Stimulated activated CD8-positive, alpha-beta memory T cell treated with anti-CD3 and anti-CD28 coated beads, Interleukin-15, amount 100 ng/mL, for 48 hours (primary cell): ENCODE measurements at places on chromosomes 1 and 21.

GRCh38 chr1:214792527-214793186 is 189.7 kb downstream of the CENPF start:
- DNase-seq = no peak

GRCh38 chr1:8486047-8486446 is 168.1 kb downstream of the SLC45A1 start:
- no peak for DNase-seq

- DNase-seq = no peak
These were observed 38.3 kb upstream of the PRSS38 start for GRCh38 chr1:227777156-227777555.

GRCh38 chr21:44459712-44460440 is 4.6 kb downstream of the LRRC3 start:
- no peak for DNase-seq

GRCh38 chr21:34988139-34988538 is 61.0 kb downstream of the RUNX1 start:
- no peak for DNase-seq

- DNase-seq = no peak
These were observed 285.0 kb downstream of the BRINP3 start for GRCh38 chr1:190192627-190193026.

DNA sequence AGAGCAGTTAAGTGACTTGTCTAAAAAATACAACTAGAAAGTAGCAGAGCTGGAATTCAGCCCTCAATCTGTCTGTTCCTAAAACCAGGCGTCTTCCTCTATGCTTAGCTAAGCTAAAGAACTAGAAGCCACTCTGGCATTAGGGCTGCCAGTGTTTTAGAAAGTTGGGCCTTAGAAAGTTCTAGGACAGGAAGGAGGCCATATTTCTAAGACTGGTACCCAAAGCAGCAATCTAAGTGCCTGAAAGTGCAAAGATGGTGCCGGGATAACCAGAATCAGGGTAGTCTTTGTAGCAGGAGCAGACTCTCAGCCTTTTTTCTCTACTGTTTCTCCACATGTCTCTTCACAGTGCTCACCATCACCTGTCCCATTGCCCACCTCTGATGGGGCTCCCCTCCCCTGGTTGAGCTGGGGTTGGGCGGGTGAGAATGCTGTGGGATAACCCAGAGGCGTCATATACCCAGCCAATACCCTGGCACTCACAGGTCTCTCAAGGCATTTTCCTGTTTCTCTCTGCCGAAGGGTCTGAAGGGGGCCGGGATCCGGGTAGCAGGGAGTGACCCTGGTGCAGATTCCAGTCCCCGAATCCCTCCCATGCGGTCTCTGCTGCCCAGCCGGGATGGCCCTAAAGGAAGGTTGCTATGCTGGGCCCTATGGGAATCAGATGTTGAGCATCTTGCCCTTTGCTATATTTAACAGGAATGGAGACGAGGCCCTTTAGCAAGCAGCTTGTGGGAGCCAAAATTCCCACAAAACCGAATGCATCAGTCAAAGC is 1.1 kb upstream of the RCSD1 start:
- no peak for DNase-seq

DNA sequence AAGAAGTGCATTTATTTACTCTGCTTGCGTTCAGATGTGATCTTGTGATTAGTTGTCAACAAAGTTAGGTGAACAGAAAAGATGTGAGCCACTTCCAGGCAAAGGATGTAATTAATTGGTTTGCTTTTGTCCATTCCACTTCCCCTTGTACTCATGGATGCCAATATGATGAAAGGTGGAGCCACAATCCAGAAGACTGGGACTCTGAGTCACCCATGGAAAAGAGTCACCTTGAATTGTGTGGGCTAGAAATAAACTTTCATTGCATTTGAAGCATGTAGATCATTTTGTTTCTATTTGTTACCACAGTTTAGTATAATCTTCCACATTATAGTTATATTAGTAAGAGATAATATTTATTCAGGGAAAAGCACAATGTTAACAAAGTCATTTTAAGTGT is 684.2 kb downstream of the LTN1 start:
- no peak for DNase-seq

DNA sequence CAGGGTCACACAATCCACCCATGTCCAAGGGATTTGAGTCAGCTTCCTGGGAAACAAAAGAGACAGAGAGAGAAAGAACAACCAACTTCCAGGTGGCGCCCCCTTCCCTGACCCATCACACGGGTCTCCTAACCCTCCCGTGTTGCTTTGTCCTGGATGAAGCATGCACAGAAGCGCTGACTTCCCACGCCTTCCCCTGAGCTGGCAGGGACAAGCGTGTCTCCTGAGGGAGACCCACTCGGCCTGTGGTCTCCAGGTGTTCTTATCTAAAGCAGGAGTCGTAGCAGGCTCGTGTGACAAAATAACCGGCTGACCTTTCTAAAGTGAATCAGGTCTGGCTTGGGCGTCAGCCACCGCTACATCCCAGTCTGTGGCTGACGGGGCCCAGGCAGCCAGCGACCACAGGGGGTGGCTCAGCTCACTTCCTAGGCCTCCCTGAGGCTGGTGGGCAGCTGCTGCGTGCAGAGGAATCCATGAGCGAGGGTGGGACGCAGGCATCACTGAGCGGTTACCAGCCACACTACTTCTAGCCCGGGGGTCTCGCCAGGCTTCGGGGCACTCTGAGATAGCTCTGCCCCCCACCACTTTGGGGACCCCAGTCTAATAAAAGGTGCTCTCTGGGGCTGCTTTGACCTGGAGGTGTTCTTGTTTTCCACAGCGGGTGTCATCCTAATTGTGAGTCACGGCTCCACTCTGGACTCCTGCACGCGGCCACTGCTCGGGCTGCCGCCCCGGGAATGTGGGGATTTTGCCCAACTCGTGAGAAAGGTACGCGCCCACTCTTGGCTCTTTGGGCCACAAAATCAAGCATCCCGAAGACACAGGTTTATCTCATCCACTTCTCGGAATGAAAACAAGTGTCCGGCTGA is 40.4 kb downstream of the UBASH3A start:
- no peak for DNase-seq

GRCh38 chr1:204483791-204484190 is 10.8 kb downstream of the PIK3C2B start:
- DNase-seq = no peak

DNA sequence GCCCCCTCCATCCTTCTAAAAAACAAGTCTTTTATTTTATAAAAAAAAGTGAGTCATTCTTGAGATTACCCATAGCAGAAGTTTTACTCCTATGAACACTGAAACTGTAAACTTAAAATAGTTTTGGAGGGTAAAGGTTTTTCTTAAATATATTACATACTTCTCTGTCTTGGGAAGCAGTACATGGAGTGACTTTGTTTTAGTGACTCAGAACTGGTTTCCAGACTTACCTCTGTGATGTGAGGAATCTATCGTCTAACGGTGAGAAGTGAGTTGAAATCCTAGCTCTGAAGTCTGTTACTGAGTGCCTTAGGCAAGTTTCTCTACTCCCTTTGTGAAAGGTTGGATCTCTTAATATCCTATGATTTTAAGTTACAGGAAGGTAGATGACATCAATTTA is 176.3 kb upstream of the POU3F1 start:
- DNase-seq = no peak

DNA sequence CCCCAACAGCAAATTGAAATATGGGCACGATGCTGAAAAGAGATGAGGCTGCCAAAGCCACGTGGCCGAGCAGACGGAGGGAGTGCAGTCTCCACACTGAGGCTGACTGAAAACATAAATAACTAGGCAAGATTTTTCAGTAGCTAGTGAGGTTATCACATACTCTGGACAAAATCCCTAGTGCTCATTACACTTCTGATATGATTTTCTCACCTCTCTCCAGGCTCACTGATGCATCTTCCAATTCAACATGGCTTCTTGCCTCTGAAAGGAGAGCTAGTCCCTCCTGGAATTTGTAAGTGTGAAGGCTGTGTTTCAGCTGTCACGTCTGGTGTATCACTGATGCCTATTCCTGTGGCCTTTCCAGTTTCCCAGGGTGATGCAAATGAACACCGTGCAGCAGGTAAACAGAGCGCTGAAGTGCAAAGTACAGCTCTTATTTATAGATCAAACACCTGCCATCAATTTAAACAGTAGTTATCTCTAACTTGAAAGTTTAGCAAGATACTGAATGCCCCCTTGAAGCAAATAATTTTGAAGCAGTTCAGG is 656.1 kb downstream of the KIF26B start:
- DNase-seq = no peak

DNA sequence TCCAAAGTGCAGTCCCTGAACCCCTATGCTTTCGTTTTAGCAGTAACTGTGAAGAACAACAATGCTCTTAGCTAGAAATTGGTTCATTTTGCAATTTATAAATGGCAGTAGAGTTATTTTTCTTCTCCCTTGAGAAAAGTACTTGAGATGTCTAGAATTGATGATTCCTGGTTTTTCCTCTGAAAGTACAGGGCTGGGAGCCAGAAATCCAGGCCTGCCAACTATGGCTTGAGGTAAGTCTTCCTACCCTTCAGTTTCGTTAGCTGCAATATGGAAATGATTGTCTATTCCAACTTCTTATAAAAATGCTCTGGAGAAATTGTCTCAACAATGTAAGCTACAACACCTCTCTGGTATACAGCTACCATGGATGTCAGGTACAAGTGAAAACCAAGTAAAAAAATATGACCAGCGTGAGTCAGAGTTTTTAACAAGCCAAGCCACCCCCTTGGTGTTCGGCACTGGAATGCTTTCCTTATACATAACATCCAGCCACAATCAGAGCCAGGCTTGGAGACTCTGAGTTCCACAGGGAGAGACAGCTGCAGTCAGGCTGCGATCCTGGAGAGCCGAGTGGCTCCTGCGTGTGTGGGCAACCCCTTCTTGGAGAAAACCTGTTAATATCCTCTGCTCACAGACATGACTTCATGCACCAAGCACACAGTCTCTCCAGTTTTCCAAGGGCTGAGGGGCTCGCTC is 22.0 kb downstream of the TSPAN2 start:
- DNase-seq = no peak

GRCh38 chr1:178031856-178032320 is 62.0 kb upstream of the RASAL2 start:
- peak; percentile 10 for DNase-seq

DNA sequence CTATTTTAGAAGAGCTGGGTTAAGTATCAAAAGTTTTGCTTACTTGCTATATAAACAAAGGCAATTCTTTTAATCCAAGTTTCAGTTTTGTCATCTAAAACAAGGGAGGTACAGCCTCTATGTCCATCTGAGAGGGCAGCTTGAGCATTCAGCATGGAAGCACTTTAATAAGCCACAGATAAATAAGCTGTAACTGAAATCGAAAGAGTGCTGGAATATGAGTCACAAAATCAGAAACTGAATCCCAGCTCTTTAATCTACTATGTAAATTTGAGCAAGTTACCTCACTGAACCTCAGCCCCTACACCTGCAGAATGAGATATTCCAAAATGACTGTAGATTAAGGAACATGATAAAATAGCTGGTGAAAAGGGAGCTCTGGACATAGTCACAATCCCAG is 80.0 kb upstream of the HP1BP3 start:
- DNase-seq = no peak

- DNase-seq = peak; percentile 44
These were observed 11.9 kb upstream of the EDN2 start for GRCh38 chr1:41496080-41497055.

GRCh38 chr1:44594871-44595735 is 79.2 kb downstream of the TMEM53 start:
- DNase-seq = peak; percentile 55

DNA sequence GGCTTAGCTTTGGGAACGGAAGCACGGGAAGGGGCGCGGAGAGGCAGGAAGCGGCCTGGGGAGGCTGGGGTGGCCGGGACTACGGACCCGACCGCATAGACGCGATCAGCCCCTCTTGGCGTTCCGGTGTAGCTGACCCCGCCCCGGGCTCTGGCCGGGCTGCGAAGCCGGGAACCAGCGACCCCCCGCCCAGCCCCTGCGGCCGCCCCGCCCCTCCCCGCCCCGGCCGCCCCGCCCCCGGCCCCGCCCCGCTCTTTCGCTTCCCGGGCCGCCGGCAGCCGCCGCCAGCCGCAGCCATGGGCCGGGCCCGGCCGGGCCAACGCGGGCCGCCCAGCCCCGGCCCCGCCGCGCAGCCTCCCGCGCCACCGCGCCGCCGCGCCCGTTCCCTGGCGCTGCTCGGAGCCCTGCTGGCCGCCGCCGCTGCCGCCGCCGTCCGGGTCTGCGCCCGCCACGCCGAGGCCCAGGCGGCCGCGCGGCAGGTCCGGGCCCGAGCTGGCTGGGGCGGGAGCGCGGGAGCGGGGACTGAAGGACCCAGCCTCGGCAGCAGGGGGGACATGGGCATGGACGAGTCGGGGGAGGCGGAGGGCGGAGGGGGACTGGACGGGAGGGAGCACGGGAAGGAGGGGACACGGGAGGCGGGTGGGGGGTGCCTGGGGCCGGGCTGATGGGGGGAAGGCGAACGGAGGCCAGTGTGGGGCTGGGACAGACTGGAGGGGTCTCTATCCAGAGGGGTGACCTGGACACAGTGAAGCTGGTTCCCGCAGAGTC is at the start of gene SELENON:
SELENON (plus strand) TSS at position 259 of the 768 bp plus-strand sequence; CDS start at position 297, 38 bp downstream.
- no peak for DNase-seq

DNA sequence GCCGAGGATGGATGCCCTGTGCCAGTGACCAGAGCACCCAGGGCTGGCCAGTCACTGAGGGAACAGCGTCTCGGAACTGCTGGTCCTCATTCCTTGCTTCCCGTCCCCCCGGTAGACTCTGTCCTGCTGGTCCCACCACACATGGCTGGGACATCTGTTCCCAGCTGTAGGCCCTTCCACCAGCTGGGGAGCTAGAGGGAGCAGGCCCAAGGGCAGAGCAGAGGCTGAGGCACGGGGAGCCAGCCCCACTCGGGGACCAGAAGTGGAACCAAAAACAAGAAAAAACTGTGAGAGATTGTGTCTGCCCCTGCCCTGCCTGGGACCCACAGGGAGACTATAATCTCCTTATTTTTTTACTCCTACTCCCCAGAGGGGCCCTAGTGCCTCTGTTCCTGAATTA is 23.8 kb downstream of the ATP8B2 start:
- no peak for DNase-seq

GRCh38 chr1:43566382-43567044 is 35.8 kb downstream of the PTPRF start:
- DNase-seq = no peak

- DNase-seq = no peak
These were observed 50.3 kb downstream of the ITPKB start for GRCh38 chr1:226688808-226689207.

GRCh38 chr1:246786606-246787238 is 62.5 kb downstream of the SCCPDH start:
- no peak for DNase-seq

GRCh38 chr1:97384294-97384968 is 536.4 kb downstream of the DPYD start:
- DNase-seq = no peak
